Activated CD8-positive, alpha-beta T cell treated with anti-CD3 and anti-CD28 coated beads, Interleukin-2, amount 10 ng/mL, durations not matched to agents 7 days and 5 days (primary cell): ENCODE measurements at places on chromosomes 1 and 21. TPM values are rescaled to one million over a fixed set of nuclear protein-coding genes. Genes with fewer than 3 reads are reported as not detected.

The NUDT4B gene
- total RNA-seq, result not detected

The CFAP74 gene
- total RNA-seq, result not detected

The RUSC1 gene
- 33.7 TPM for total RNA-seq

The PLA2G5 gene
- not detected for total RNA-seq

The MPL gene
- not detected for total RNA-seq

The ZCCHC17 gene
- 25.9 TPM for total RNA-seq

The HAO2 gene
- not detected for total RNA-seq

The MYBPH gene
- total RNA-seq, result not detected

- H3K4me3 ChIP-seq, result no peak overlapping the region
- no peak for DNase-seq
- H3K36me3 ChIP-seq, result peaks cover 3% of the 10 kb centered on the region
- no peak overlapping the region for H3K27ac ChIP-seq
- no peaks in the 10 kb centered on the region for H3K4me1 ChIP-seq
- H3K27me3 ChIP-seq, result peaks cover 2% of the 10 kb centered on the region
Measured at GRCh38 chr1:193338194-193338593, 151.8 kb upstream of the B3GALT2 start.

DNA sequence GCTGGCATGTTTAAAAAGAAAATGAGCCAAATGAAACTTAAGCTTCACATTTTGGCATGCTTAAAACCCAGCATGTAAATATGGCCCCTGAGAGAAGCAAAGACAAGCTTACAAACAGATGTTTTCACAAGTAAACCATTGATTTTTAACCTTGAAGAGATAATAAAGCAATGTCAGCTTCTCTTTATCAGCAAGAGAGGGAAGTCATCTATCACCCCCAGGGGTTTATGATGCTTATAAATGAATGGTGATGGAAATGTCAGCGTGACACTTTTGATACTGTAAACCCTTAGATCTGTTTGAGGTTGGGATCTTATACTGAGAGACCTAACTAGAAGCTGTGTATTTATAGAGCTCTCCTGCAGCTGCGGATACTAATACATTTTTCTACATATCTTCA, 471.3 kb downstream of the PLA2G4A start:
- no peaks in the 10 kb centered on the region for H3K4me1 ChIP-seq
- no peak for DNase-seq
- no peaks in the 10 kb centered on the region for H3K27me3 ChIP-seq
- no peak overlapping the region for H3K4me3 ChIP-seq
- H3K27ac ChIP-seq, result no peak overlapping the region

- no peaks in the 10 kb centered on the region for H3K36me3 ChIP-seq
- no peak overlapping the region for H3K4me3 ChIP-seq
- H3K4me1 ChIP-seq, result peaks cover 5% of the 10 kb centered on the region
- H3K27ac ChIP-seq, result no peak overlapping the region
- H3K27me3 ChIP-seq, result no peaks in the 10 kb centered on the region
Measured at GRCh38 chr1:202462342-202463076, 114.0 kb downstream of the PPP1R12B start.

DNA sequence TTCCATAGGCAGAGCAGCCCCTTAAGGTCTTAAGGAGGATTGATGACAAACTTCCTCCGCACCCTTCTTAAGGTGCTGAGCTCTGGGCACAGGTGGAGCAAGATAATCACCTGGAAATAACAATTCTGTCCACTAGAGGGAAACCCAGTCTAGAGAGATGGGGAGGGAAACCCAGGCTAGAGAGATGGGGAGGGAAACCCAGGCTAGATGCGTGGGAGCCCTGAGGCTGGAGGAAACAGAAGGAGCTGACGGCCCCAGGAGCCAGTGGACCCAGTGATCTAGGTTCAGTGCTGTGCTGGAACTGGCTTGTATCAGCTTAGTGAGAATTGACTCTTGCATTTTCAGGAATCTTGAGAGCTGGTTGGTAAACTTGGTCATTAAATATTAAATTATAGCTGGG, 17.8 kb upstream of the MYCL start:
- no peaks in the 10 kb centered on the region for H3K4me1 ChIP-seq
- H3K4me3 ChIP-seq, result no peak overlapping the region
- no peaks in the 10 kb centered on the region for H3K27me3 ChIP-seq
- no peak overlapping the region for H3K27ac ChIP-seq
- DNase-seq, result peak; percentile 50

DNA sequence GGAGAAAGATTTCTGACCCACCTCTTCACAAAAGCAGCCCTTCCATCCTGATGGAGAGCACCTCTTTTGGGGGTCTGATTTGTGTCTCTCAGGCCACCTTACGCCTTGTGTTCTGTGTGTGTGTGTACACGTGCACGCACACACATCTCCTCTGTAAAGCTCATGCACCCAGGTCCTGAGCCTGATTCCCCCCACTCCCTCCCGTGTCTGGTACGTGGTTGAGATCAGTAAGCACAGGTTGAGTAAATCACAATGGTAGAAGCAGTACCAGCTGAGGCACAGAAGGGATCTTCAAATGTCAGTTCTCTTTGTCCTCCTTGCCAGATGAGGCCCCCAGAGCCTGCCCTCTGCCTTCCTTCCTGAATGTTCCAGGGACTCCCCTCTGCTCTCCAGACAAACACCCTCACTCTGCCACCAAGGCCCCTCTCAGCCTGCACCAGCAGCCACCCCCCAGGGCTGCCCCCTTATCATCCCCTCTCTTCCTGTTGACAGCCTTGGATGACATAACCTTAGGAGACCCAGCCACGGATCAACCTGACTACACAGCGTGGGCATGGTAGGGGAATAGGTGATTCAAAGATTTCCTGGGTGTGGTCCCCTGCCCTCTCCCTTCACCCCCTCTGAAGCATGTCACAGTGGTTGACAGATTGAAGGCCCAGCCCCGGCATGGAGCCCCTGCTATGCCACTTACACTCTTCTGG, 112.8 kb downstream of the HIVEP3 start:
- H3K27ac ChIP-seq, result peak overlapping the region; percentile 89
- DNase-seq, result peak; percentile 54
- peaks cover 7% of the 10 kb centered on the region for H3K36me3 ChIP-seq
- peak overlapping the region; percentile 60 for H3K4me3 ChIP-seq
- peaks cover 83% of the 10 kb centered on the region for H3K4me1 ChIP-seq

GRCh38 chr1:111826278-111826677, 70.6 kb downstream of the DDX20 start:
- H3K4me3 ChIP-seq, result no peak overlapping the region
- DNase-seq, result no peak
- no peak overlapping the region for H3K27ac ChIP-seq

DNA sequence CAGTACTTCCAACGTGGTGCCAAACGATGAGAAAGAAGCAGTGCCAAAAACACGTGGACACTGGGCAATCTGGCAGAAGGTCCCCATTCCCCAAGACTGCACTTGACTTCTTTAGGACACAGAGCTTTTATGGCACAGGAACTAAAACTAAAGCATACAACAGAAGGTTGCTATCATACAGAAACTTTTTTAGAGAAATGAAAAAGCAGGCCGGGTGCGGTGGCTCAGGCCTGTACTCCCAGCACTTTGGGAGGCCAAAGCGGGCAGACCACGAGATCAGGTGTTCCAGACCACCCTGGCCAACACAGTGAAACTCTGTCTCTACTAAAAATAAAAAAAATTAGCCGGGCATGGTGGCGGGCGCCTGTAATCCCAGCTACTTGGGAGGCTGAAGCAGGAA, 43.0 kb downstream of the GNB1 start:
- peaks cover 9% of the 10 kb centered on the region for H3K4me1 ChIP-seq
- no peak overlapping the region for H3K27ac ChIP-seq
- peaks cover 14% of the 10 kb centered on the region for H3K36me3 ChIP-seq
- H3K4me3 ChIP-seq, result no peak overlapping the region
- DNase-seq, result no peak

DNA sequence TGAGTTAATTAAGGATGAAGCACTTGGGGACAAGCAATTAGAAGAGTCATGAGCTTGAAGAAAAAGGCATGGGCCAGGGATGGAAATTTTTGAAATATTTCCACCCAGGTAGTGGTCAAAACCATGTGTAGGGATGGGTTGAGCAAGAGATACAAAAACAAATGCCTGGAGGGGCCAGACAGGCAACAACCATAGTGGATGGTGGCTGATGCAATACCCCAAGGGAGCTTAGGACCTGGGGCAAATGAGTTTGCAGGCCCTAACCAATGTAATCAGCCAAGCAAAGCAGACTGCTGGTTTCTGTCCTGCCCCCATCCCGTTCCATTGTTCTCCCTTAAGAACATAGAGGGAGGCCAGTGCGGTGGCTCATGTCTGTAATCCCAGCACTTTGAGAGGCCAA, 119.1 kb upstream of the FGGY start:
- H3K27ac ChIP-seq, result no peak overlapping the region
- no peaks in the 10 kb centered on the region for H3K4me1 ChIP-seq
- H3K4me3 ChIP-seq, result no peak overlapping the region
- H3K36me3 ChIP-seq, result no peaks in the 10 kb centered on the region
- DNase-seq, result no peak
- H3K27me3 ChIP-seq, result no peaks in the 10 kb centered on the region

GRCh38 chr1:210920258-210920657, 213.7 kb downstream of the KCNH1 start:
- H3K4me1 ChIP-seq, result no peaks in the 10 kb centered on the region
- H3K4me3 ChIP-seq, result no peak overlapping the region
- no peak overlapping the region for H3K27ac ChIP-seq
- no peaks in the 10 kb centered on the region for H3K36me3 ChIP-seq

DNA sequence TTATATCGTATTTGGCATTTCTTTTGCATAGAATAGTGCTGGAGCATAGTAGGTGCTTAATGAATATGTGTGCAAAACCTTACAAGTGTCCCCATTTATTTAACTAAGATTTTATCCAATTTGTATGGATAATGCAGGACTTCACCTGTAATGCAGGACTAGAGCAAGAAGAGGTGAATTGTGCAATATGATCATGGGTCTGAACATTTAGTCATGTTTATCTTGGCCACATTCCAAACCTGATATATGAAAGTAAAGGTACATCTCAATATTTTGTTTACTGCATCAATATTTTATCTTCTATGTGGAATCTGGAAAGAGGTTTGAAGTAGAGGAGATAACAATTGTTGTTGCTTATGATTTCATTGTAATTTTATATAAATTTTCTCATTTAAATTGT, 1626.7 kb upstream of the B3GALT2 start:
- H3K36me3 ChIP-seq, result no peaks in the 10 kb centered on the region
- no peak for DNase-seq
- no peaks in the 10 kb centered on the region for H3K27me3 ChIP-seq

DNA sequence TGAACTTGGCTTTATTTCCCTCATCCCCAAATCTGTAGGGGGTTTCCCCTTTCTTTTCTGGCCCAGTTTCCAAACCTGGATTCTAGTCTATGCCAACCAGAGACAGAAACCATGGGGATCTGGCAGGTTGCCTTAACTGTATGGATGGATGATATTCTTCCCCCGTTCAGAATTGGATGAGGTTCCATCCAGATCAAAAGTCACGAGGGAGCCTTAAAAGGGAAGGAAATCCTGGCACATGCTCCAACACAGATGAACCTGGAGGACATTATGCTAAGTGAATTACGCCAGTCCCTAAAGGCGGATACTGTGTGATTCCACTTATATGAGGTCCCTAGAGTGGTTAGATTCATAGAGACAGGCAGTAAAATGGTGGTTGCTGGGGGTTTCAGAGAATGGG, 124.4 kb downstream of the HUNK start:
- no peak overlapping the region for H3K4me3 ChIP-seq
- H3K27me3 ChIP-seq, result no peaks in the 10 kb centered on the region
- H3K4me1 ChIP-seq, result no peaks in the 10 kb centered on the region
- H3K36me3 ChIP-seq, result no peaks in the 10 kb centered on the region
- DNase-seq, result no peak

GRCh38 chr1:172356620-172357019, 63.9 kb upstream of the C1orf105 start:
- H3K4me3 ChIP-seq, result no peak overlapping the region
- H3K4me1 ChIP-seq, result peaks cover 57% of the 10 kb centered on the region
- DNase-seq, result no peak
- H3K27me3 ChIP-seq, result no peaks in the 10 kb centered on the region
- no peak overlapping the region for H3K27ac ChIP-seq

- H3K36me3 ChIP-seq, result no peaks in the 10 kb centered on the region
- H3K4me1 ChIP-seq, result peaks cover 4% of the 10 kb centered on the region
- no peak for DNase-seq
- H3K4me3 ChIP-seq, result no peak overlapping the region
- peaks cover 5% of the 10 kb centered on the region for H3K27me3 ChIP-seq
Measured at GRCh38 chr1:3708791-3709190, 43.5 kb upstream of the CCDC27 start.

- H3K27ac ChIP-seq, result peak within 1 kb of the TSS; percentile 41
- H3K36me3 ChIP-seq, result no peaks in the 10 kb centered on the region
- H3K4me3 ChIP-seq, result peak within 1 kb of the TSS; percentile 80
- H3K27me3 ChIP-seq, result peaks cover 14% of the 10 kb centered on the region
- DNase-seq, result peak; percentile 77
Measured at GRCh38 chr1:76074321-76075187, at the start of gene ST6GALNAC3. ST6GALNAC3 (plus strand) TSS chr1:76074746.

DNA sequence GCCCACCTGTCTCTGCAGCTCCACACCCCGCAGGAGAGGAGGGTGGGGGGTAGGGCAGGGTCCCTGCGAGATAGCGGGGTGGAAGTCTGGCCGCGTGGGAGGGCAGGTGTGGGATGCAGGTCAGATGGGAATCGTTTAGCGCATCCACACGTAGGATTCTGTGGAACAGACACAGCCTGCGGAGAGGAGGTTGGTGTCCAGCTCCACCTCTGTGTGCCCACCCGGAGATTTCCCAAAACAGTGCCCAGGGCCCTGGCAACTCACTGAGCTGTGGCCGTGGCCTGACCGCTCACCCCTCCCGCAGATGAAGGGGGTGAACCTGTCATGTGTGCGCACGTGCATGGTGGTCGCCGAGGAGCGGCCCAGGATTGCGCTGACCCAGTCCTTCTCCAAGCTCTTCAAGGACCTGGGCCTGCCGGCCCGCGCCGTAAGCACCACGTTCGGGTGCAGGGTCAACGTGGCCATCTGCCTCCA, 46.9 kb downstream of the S100B start:
- no peak overlapping the region for H3K4me3 ChIP-seq
- peaks cover 61% of the 10 kb centered on the region for H3K4me1 ChIP-seq
- H3K27ac ChIP-seq, result no peak overlapping the region
- H3K36me3 ChIP-seq, result peaks cover 77% of the 10 kb centered on the region
- peak; percentile 16 for DNase-seq

GRCh38 chr1:234551032-234551378, 59.0 kb downstream of the IRF2BP2 start:
- no peak overlapping the region for H3K4me3 ChIP-seq
- H3K36me3 ChIP-seq, result no peaks in the 10 kb centered on the region
- H3K4me1 ChIP-seq, result no peaks in the 10 kb centered on the region
- no peaks in the 10 kb centered on the region for H3K27me3 ChIP-seq

DNA sequence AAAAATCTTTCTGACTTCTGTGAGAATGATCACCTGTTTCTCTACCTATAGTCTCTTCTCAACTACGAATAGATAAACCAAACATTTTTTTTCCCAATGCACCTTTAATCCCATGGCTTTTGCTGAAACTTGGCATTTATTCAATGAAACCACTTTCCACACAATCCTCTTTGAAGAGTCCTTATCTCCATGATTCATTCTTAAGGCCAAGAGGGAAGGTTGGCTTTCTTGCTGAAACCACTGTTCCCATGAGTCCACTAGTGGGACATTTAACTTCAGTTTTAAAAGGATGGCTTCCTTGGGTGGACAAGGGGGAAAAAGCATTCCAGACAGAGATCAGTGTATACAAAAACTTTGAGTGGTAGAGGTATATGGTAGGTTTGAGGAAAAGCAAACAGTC, 73.6 kb downstream of the CRB1 start:
- H3K27me3 ChIP-seq, result peaks cover 7% of the 10 kb centered on the region
- peaks cover 15% of the 10 kb centered on the region for H3K4me1 ChIP-seq
- DNase-seq, result no peak
- peak overlapping the region; percentile 50 for H3K27ac ChIP-seq
- no peak overlapping the region for H3K4me3 ChIP-seq
- H3K36me3 ChIP-seq, result no peaks in the 10 kb centered on the region
